ENCODE measurements at places on chromosomes 5 and 9.

- DNase-seq = no peak
Measured at GRCh38 chr5:66643387-66643786, 47.2 kb downstream of the MAST4 start.

GRCh38 chr9:34566322-34566721, 23.2 kb downstream of the CNTFR start:
- no peak for DNase-seq

DNA sequence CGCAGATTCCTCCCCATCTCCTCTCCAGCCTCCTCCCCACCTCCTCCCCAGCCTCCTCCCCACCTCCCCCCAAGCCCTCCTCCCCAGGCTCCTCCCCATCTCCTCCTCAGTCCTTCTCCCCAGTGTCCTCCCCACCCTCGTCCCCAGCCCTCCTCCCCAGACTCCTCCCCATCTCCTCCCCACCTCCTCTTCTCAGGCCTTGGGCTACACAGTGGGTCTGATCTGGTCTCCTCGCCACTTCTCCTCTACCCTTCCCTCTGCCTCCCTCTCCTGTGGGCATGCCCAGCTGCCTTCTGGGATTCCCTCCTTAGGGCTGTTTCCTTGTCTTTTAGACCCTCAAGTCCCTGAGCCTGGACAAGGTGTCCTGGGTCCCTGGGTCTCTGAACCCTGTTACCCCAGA, 28.3 kb downstream of the CXXC5 start:
- DNase-seq = no peak

DNA sequence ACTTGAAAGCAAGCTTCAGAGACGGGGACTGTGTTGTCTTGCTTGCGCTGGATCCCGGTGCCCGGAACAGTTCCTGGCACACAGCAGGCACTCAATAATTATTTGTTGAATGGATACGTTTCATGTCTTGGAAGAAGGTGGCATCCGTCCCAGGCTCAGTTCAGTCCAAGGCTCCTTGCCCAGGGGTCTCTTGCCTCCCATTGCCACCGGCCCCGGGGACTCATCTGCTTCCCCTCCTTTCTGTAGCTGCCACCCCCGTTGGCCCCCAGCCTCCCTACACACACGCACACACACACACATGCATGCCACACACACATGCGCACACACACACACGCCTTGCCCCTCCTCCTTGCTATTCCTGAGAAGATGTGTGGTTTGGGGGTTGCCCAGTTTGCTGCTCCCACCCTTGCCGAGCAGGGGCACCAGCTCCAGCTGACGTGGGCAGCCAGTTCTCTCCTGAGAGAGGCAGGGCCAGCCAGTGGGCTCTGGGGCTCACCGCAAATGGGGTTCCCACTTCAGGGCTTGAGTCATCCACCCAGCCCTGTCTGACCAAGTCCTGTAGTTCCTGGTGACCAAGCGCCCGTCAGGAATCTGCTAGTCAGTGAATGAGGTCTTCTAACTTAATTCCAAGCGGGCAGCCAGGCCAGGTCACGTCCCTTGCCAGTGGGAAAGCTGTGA, 41.8 kb downstream of the HK3 start:
- DNase-seq = no peak

DNA sequence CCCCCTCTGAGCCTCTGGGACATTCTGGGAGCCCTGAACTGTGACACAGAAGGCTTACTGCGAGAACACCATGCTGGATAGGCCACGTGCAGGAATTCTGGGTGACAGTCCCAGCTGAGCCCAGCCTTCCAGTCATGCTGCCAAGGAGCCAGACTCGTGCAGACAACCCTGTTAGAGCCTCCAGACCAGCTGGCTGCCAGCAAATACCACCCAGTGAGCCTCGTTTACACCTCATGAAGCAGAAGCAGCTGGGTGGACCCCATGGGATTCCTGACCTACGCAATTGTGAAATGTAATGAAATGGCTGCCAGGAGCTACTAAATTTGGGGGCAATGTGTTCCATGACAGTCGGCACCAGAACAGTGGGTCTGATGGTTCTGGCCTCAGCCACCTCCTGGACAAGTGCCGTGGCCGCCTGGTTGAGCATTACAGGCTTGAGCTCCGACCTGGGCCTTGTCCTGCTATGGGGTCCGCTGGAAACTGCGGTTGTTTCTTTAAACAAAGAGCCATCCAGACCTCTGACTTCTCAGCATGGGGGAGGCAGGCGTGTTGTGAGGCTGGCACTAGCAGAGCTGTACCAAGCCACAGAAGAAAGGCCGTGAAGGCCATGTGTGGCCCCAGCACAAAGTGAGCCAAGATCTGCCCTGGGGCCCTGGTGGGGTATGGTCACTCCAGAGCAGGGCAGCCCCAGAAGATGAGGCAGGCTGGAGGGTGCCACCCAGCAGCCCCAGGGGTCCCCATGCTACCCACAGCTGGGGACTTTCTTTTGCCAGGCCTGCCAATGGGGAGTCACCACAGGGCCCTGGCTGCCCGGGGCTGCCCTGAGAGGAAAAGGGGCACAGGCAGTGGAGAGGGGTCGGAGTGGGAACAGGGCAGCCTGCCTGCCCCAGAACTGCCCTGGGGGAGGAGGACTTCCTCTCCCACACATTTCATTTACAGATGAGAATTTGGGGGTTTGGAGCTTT, 19.3 kb upstream of the RXRA start:
- no peak for DNase-seq

DNA sequence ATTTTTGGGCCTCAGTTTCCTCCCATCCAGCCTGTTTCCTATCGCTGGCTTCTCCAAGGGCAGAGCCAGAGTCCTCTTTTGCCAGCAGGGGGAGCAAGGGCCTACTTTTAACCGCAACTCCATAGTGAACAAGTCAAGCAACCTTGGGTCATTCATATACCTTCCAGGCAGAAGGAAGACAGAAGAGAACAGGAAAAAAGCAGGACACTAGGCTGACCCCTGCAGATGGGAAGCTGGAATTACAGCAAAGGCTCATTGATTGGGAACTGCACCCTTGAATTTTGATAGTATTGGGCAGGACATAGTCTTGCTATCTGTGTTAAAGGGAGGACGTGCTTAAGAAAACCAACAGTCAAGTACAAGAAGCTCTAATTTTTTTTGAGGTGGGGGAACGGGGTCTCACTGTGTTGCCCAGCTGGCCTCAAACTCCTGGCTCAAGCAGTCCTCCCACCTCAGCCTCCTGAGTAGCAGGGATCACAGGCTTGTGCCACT, 30.1 kb downstream of the QRFP start:
- peak; percentile 92 for DNase-seq

GRCh38 chr9:136339958-136340310, 12.6 kb downstream of the GPSM1 start:
- DNase-seq = no peak

- DNase-seq = peak; percentile 72
Measured at GRCh38 chr5:43075319-43076293, 35.5 kb upstream of the ANXA2R start.

DNA sequence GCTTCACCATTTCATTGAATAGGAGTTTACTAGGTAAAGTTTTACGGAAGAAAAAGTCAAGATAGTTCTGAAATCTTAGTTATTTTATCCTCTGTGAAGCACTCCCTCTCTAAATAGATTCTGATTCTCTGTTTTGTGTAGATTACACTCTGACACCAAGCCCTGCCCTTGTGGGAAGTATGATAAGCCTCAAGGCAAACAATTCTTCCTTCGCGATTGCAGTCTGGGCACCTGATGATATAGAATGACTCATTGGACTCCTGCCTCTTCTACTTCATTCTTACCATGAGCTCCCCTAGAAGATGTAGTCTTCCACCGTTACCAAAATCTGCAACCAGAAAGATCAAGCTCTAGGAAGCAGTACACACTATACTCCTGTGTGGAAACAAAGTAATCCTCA, 626.9 kb upstream of the PTGER4 start:
- no peak for DNase-seq

DNA sequence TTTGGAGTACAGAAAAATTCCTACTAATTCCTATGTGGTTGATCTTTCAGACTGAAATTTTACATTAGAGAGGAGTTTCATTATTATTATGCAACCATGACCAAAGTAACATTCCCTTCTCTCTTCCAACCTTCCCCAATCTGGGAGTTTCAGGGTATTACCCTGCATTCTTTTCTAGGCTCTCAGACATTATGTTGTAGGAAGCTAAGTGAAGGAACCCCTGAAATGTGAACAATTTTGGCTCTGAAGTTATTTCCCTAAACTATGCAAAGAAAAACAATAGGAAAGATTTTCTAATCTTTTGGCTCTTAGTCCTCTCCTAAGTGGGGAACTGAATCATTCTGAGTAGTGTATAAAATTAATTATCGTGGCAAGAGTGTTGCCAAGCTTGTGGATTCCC, 63.3 kb upstream of the ZFAND5 start:
- DNase-seq = no peak

- DNase-seq = no peak
Measured at GRCh38 chr9:101158361-101158760, 129.8 kb downstream of the PLPPR1 start.

GRCh38 chr5:19978476-19978875, 9.5 kb downstream of the CDH18 start:
- DNase-seq = no peak

DNA sequence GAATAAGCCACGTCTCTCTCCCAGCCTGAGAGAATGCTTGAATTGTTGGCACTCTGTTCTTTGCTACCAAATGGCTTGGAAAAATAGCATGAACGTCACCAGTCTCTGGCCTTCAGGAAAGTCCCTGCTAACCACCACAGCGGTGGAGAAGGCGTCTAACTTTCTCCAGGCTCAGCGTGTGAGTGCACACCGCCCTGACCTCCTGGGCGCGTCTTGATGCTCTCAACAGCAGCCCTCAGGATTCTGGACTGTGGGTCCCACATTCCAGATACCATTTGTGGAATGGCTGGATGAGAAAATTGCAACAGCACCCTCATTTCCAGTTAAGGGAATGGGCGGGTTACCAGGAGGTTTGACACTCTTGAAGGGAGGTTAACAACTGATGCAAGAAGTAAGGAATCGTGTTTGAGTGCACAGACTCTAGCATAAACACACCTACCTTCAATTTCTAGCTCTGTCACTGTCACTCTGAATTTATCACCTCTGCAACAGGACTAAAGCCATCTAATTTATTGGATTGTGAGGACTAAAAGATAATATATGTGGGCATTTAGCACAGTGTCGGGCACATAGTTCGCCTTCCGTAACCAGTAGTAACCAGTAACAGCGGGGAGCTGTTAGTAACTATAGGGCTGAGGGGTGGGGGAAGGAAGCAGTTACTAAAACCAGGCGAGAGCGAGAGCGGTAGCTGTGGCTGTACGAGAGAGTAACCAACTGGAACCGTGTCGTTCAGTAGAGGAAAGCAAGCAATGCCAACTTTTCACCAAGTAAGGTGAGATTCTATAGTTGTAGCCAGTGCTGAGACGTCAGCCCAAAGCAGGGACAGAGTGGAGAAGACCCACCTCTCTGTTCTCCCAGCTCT, 807 bp upstream of the PLGRKT start:
- no peak for DNase-seq

DNA sequence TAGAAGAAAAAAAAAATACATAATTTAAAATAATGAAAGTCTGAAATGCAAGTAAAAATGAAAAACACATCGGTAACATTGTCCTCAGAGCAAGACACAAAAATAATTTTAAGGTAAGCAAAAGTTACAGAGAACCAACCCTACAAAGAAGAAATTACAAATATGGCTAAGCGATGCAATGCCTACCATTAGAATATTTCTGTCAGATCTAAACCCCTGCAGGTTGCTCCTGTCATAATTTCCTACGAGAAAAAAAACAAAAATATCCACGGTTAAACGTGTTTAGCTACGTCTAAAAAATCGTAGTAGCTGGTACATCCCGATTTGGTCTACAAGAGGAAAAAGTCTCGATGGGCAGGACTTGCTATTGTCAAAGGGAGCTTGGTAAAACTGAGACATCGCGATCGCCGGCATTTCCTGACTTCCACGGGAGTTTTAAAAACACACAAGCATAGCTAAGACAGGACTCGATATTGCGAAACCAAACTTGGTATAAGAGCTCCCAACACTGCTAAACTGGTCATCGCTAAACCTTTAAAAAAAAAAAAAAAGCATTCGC, 1.1 kb upstream of the ANXA2R start:
- DNase-seq = no peak

- no peak for DNase-seq
Measured at GRCh38 chr5:113145757-113146387, 169.3 kb downstream of the DCP2 start.

GRCh38 chr5:91318724-91319123, 64.4 kb downstream of the ARRDC3 start:
- DNase-seq = no peak

- DNase-seq = no peak
Measured at GRCh38 chr9:127931092-127931881, 710 bp upstream of the PIP5KL1 start.

DNA sequence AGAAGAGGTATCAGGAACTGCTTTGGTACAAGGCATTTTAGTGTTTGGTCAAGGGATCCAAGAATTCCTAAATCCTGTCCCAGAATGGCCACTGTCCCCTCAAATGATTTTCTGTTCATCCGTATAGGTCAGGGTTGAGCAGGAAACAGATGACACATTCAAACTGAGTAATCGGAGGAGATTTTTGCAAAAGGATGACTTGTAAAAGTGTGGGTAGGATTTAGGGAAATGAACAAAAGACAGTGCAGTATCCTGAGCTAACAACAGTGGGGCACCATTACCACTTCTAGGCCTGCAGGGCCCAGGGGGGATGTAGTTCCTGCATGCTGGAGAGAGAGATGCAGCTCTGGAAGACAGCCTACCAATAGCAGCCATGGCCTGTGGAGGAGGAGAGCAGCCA, 290.1 kb downstream of the ZSWIM6 start:
- no peak for DNase-seq

- no peak for DNase-seq
Measured at GRCh38 chr5:56169949-56170348, 63.2 kb downstream of the ANKRD55 start.

- no peak for DNase-seq
Measured at GRCh38 chr5:66354422-66354821, 210.3 kb downstream of the SREK1 start.

- DNase-seq = no peak
Measured at GRCh38 chr9:101628173-101628572, 33.4 kb upstream of the PPP3R2 start.

- no peak for DNase-seq
Measured at GRCh38 chr9:68719847-68720246, 14.8 kb downstream of the PIP5K1B start.

DNA sequence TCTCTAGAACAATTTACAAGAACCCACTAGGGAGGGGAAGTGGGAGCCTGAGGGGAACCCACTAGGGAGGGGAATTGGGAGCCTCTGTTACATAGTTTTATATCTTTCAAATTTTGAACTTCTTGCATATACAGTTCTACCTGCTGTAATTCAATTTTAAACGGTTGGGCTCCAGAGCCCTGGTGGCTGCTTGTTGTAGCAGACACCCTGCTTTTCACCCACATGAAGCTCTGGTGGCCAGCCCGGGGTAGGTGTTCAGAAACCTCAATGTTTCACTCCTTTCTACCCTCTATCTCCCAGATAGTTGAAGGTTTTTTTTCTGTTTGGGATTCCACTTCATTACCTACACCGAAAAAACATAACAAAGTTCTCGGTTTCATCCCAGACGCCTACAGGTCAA, 124.4 kb downstream of the TMEM174 start:
- DNase-seq = no peak

- no peak for DNase-seq
Measured at GRCh38 chr9:3385871-3386270, 139.9 kb downstream of the RFX3 start.
